Retinal pigment epithelial cell (primary cell): ENCODE measurements at places on chromosomes 5 and 9.
A peak's percentile ranks its signal among the peaks of the same experiment; 100 is the strongest.

DNA sequence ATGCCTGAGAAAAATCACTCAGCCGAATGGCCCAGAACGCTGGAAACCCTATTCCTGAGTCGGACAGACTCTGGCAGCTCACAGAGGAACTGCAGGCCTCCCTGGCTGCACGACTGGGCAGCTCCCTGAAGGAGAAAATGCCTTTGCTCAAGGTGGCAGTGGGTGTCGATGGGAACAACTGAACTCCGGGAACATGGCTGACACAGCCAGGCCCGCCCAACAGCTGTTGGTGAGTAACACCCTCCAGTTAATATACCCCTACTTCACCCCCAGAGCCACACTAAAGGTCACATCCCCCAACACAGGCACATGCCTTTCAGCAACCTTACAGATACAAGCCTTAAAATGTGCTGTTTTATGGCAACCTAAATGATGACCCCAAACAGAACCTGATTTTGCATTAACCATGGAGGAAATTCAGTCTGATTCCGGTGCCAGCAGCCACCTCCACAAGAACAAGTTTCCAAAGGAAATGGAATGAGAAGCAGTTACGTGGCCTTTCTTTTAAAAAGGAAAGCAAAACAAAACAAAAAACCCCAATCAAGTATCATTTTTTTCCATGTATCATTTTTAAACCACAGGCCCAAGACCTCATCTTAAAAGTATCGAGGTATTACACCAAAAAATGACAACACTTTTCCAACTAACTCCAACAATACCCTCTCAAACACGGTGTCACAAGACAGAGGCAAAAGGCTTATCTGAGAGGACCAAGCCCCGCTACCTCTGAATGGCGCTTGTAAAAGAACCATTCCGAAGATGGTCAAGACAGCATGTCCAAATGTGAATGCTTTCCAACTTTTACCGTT, 3.1 kb downstream of the KLF9 start:
- no peak for DNase-seq

GRCh38 chr5:110612794-110613247, 113.7 kb downstream of the TMEM232 start:
- no peak for DNase-seq

DNA sequence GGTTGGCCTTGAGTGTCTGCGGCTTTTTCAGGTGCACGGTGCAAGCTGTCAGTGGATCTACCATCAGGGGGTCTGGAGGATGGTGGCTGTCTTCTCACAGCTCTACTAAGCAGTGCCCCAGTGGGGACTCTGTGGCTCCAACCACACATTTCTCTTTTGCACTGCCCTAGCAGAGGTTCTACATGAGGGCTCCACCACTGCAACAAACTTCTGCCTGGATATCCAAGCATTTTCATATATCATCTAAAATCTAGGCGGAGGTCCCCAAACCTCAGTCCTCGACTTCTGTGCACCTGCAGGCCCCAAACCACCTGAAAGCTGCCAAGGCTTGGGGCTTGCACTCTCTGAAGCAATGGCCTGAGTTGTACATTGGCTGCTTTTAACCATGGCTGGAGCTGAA, 601.5 kb downstream of the MTRR start:
- DNase-seq: no peak

- DNase-seq: no peak
These were observed 26.0 kb downstream of the BICD2 start for GRCh38 chr9:92738661-92739081.

GRCh38 chr9:131491001-131491710, 11.6 kb upstream of the POMT1 start:
- DNase-seq: no peak

- DNase-seq: peak; percentile 17
These were observed 234.1 kb downstream of the AP3B1 start for GRCh38 chr5:78060421-78060820.

- DNase-seq: no peak
These were observed 49.3 kb downstream of the COL15A1 start for GRCh38 chr9:98992885-98993569.

DNA sequence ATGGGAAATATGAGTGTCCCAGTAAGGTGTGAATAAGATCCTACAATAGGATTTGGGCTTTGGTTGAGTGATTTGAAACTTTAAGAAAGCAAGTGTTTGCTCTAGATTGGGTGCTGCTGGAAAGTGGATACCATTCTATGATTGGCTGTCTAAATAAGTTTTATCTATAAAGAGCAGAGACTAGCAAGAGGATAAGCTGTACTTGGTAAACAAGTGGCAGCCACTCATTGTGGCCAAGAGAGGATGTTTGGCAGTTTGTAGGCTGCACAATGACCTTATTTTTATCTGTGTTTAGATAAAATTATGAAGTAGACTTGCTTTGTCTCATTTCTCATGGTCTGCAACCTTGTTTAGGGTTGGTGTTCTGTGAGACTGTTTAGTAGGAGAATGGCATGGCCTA, 341.6 kb upstream of the PIK3R1 start:
- no peak for DNase-seq
